ENCODE measurements at places on chromosomes 7 and 10. TPM values are rescaled to one million over a fixed set of nuclear protein-coding genes. Genes with fewer than 3 reads are reported as not detected.

NPSR1 gene
- not detected for total RNA-seq

VIPR2 gene
- 1.5 TPM for total RNA-seq

GRID2IP gene
- not detected for total RNA-seq

MACC1 gene
- 25.6 TPM for total RNA-seq

GLI3 gene
- total RNA-seq = 30.5 TPM

GPR158 gene
- 0.27 TPM for total RNA-seq

PNLIPRP3 gene
- not detected for total RNA-seq

LRIT1 gene
- total RNA-seq = not detected

GIMAP2 gene
- 17.3 TPM for total RNA-seq

DNA sequence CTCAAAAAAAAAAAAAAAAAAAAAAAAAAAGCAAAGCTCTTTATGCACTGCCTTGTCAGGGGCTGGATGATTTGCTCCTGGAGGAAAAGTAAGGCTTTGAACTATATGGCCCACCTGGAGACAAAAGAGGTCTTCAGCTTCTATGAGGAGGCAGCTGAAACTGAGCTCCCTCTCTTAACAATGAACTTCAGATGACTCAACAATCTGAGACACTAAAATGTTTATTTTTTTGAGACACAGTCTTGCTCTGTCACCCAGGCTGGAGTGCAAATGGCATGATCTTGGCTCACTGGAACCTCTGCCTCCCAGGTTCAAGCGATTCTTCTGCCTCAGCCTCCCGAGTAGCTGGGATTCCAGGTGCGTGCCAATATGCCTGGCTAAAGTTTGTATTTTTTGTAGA, 36.7 kb downstream of the RAB19 start:
- no peak overlapping the region for H3K27ac ChIP-seq
- no peak overlapping the region for H3K4me3 ChIP-seq
- no peak for DNase-seq
- H3K4me1 ChIP-seq = no peaks in the 10 kb centered on the region

DNA sequence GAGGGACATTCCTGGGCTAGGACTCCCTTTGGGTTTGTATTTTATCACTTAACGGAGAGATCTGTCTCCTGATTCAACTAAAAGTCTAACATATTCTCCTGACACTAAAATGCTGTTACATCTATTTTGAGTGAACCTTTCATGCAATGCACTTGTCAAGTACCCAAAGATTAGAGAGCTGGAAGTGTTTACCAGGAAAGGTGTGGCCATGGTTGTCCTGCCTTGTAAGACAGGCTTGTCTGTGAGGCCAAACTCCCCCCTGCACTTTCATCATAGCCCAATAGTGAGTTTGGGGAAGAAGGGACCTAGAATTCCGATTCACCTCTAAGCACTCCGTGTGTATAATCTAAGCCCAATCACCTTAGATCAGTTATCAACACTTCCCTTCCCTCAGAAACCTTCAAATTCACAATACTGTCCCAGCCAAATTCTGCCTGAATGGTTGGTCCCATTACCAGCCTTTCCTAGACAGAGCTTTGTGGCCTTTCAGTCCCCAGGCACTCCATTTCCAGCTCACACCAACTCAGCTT, 162.6 kb upstream of the NAMPT start:
- no peak for DNase-seq
- H3K27me3 ChIP-seq = no peaks in the 10 kb centered on the region
- H3K36me3 ChIP-seq = no peaks in the 10 kb centered on the region
- no peak overlapping the region for H3K4me3 ChIP-seq
- H3K27ac ChIP-seq = no peak overlapping the region

- no peaks in the 10 kb centered on the region for H3K27me3 ChIP-seq
- H3K4me3 ChIP-seq = no peak overlapping the region
- peak; percentile 82 for DNase-seq
- H3K4me1 ChIP-seq = peaks cover 15% of the 10 kb centered on the region
- H3K36me3 ChIP-seq = no peaks in the 10 kb centered on the region
Observed at GRCh38 chr10:22606164-22606614, 108.2 kb downstream of the PIP4K2A start.

- no peak overlapping the region for H3K27ac ChIP-seq
- no peak overlapping the region for H3K4me3 ChIP-seq
- H3K36me3 ChIP-seq = no peaks in the 10 kb centered on the region
Observed at GRCh38 chr7:107631588-107632491, 28.8 kb upstream of the SLC26A4 start.

- DNase-seq = no peak
- H3K4me1 ChIP-seq = no peaks in the 10 kb centered on the region
- no peaks in the 10 kb centered on the region for H3K27me3 ChIP-seq
- H3K36me3 ChIP-seq = no peaks in the 10 kb centered on the region
- H3K4me3 ChIP-seq = no peak overlapping the region
- H3K27ac ChIP-seq = no peak overlapping the region
Observed at GRCh38 chr7:146528581-146528980, 412.0 kb downstream of the CNTNAP2 start.

- H3K27me3 ChIP-seq = no peaks in the 10 kb centered on the region
- peak within 1 kb of the TSS; percentile 77 for H3K4me3 ChIP-seq
- DNase-seq = peak; percentile 99
- H3K4me1 ChIP-seq = no peaks in the 10 kb centered on the region
- H3K36me3 ChIP-seq = no peaks in the 10 kb centered on the region
- peak within 1 kb of the TSS; percentile 99 for H3K27ac ChIP-seq
Observed at GRCh38 chr10:68901105-68901927, at the start of gene DDX50. Gene DDX50, plus strand, starts transcription at chr10:68901315. Its CDS starts 70 bp downstream, at chr10:68901385.

DNA sequence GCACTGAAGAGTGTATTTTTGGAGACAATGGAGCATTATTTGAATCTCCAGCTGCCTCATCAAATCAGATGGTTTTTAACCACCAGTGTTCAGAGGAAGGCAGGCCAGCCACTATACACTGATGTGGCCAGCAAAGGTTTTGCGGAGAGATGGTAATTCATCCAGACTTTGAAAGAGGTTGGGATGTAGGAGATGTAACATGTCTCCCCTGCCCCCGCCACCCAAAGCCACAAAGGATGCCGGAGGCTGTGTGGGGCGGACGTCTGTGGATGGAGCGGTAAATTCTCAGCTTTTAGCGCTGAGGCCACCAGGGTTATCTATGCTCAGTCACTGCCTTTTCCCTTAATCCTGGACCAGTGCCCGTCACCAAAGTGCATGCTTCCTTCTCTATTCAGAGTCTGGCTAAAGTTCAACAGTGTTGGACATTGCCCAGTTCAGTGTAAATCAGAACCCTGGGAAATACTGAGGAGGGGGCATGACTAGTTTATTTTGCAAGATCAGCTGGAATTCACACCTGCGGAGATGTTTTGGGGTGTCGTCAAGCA, 3.7 kb upstream of the TRIP6 start:
- H3K4me3 ChIP-seq = no peak overlapping the region
- H3K36me3 ChIP-seq = peaks cover 20% of the 10 kb centered on the region
- no peaks in the 10 kb centered on the region for H3K27me3 ChIP-seq
- peaks cover 8% of the 10 kb centered on the region for H3K4me1 ChIP-seq

DNA sequence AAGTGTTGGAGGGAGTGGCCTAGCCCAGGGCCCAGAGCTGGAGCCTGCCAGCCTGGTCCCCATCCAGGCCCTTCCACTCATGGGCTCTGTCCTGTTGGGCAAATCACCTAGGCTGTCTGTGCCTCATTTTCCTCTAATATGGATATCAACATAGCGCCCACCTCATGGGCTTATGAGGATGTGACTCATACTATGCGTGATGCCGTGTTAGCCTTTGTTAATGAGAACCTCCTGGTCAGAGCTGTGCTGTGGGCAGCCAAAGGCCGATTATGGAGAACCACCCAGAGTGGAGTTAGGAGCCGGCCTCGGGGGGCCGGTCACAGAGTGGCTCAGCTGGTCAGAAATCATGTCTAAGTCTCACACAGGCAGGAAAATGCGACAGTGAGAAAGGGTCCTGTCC, 306.4 kb downstream of the PAXIP1 start:
- no peak overlapping the region for H3K27ac ChIP-seq
- H3K27me3 ChIP-seq = no peaks in the 10 kb centered on the region
- H3K36me3 ChIP-seq = no peaks in the 10 kb centered on the region
- no peak for DNase-seq
- no peak overlapping the region for H3K4me3 ChIP-seq

- no peaks in the 10 kb centered on the region for H3K4me1 ChIP-seq
- no peak overlapping the region for H3K4me3 ChIP-seq
- no peak for DNase-seq
- H3K36me3 ChIP-seq = no peaks in the 10 kb centered on the region
- H3K27me3 ChIP-seq = no peaks in the 10 kb centered on the region
- no peak overlapping the region for H3K27ac ChIP-seq
Observed at GRCh38 chr10:66827353-66827752, 98.5 kb upstream of the LRRTM3 start.

DNA sequence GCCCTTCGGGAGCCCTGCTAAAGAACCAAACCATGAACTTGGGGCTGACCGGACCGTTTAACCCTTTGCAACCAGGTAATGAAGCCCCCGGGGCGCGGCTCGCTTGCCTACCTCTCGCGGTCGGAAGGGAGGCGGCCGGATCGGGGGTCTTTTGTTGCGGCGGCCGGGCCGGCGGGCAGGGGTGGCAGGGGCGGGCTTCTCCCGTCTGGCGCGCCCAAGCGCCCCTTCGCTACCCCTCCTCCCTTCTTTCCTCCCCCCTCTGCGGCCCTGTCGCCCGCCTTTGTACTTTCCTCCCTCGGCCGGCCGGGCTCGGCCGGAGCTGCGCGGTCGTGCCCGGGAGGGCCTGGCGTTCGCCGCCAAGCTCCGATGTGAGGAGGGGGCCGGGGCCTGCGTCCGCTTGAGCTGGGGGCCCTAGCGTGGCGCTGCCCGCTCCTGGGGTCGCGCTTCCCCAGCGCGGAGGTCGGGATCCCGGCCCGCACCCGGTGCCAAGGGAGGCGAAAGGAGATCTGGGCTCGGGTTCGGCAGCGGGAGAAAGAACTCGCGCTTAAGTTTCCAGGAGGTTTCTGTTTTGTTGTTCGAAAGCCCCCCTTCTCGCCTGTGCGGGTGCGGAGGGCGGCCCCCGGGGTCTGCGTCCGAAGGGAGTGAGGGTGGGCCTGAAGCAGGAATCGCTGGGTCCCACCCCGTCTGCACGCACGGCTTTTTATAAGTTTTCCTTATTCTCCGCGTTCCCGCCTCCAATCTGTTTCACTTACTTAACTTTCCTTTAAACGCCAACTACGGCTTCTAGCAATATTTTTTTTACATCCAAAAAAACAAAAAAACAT, 436.8 kb upstream of the GALNT17 start:
- peak; percentile 72 for DNase-seq
- H3K36me3 ChIP-seq = no peaks in the 10 kb centered on the region
- peak overlapping the region; percentile 79 for H3K4me3 ChIP-seq
- H3K27me3 ChIP-seq = no peaks in the 10 kb centered on the region

DNA sequence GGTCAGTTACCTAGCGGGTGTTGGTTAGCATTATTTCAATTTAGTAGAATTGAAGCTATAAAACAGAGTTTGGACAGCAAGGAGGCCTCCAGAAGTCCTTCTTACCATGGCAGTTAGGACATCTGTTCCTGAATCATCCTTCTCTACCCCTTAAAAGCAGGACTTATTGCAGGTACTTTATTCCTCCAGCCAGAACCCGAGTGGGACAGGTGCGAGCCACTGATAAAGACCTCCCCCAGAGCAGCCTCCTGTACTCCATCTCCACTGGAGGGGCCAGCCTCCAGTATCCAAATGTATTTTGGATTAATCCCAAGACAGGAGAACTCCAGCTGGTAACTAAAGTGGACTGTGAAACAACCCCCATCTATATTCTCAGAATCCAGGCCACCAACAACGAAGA, 54.6 kb downstream of the CDHR3 start:
- H3K27me3 ChIP-seq = no peaks in the 10 kb centered on the region
- no peak overlapping the region for H3K4me3 ChIP-seq
- DNase-seq = no peak
- H3K27ac ChIP-seq = no peak overlapping the region
- H3K36me3 ChIP-seq = no peaks in the 10 kb centered on the region

- H3K27ac ChIP-seq = no peak overlapping the region
- H3K4me1 ChIP-seq = no peaks in the 10 kb centered on the region
- no peaks in the 10 kb centered on the region for H3K27me3 ChIP-seq
- no peaks in the 10 kb centered on the region for H3K36me3 ChIP-seq
- no peak overlapping the region for H3K4me3 ChIP-seq
Observed at GRCh38 chr7:15461576-15461975, 100.2 kb downstream of the AGMO start.

DNA sequence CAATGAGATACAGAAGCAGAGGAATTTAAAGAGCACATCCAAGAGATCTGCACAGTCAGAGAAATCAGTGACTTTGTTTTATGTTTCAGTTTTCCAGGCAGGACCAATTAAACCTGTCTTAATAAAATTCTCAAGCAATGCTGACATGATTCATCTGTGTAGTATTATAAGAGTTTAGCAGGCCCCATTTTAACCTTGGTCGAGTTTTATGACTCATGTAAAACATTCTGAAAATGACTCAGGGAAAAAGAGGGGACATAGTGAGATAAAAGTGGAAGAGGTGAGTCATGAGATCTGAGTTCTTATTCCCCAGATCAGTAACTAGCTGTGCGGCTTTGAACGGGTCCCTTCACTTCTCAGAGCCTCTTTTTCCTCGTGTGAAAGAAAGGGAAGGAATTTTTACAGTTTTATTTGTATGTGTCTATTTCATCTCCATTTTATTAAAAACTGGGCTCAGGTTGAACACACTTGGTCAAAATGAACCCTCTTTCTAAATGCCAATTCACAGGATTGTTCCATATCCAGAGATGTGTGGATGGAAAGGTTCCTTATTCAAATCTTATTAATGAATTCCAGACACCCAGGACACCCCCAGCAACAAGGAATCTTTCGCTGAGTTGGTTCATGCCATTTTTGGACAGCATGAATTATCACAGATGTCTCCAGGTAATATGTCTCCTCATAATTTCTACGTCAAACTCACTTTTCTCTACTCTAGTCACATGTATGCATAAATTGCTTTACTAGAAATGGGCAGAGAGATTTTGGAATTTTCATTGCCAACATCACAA, 143.2 kb downstream of the JAZF1 start:
- H3K4me1 ChIP-seq = no peaks in the 10 kb centered on the region
- H3K36me3 ChIP-seq = no peaks in the 10 kb centered on the region
- H3K27ac ChIP-seq = no peak overlapping the region
- no peaks in the 10 kb centered on the region for H3K27me3 ChIP-seq
- DNase-seq = no peak

DNA sequence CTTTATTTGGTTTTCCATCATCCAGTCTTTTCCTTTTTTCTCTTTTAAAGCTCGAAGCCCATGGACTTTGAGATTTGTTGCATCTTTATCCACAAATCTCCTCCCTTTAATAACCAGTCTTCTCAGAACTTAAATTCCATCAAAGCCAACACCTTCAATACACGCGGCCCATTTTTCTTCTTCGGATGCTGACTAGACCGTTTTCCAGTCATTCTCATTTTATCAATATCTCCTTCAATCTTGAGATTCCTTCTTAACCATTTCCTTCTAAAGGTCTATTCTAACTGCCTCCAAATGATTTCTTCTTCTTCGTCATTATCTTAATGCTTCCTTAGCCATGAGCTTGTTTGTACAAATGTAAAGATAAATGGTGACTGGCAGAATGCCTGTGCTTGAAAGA, 173.5 kb downstream of the BAMBI start:
- H3K36me3 ChIP-seq = no peaks in the 10 kb centered on the region
- no peaks in the 10 kb centered on the region for H3K4me1 ChIP-seq
- H3K27ac ChIP-seq = no peak overlapping the region
- DNase-seq = no peak
- no peak overlapping the region for H3K4me3 ChIP-seq

- no peaks in the 10 kb centered on the region for H3K4me1 ChIP-seq
- no peak overlapping the region for H3K27ac ChIP-seq
- no peak for DNase-seq
- no peaks in the 10 kb centered on the region for H3K27me3 ChIP-seq
- no peak overlapping the region for H3K4me3 ChIP-seq
Observed at GRCh38 chr10:130453036-130453720, 317.0 kb downstream of the GLRX3 start.

GRCh38 chr7:44966731-44967538, 11.9 kb downstream of the MYO1G start:
- no peaks in the 10 kb centered on the region for H3K4me1 ChIP-seq
- H3K36me3 ChIP-seq = no peaks in the 10 kb centered on the region
- H3K27ac ChIP-seq = no peak overlapping the region
- DNase-seq = no peak
